ENCODE measurements at places on chromosomes 3 and 15.

DNA sequence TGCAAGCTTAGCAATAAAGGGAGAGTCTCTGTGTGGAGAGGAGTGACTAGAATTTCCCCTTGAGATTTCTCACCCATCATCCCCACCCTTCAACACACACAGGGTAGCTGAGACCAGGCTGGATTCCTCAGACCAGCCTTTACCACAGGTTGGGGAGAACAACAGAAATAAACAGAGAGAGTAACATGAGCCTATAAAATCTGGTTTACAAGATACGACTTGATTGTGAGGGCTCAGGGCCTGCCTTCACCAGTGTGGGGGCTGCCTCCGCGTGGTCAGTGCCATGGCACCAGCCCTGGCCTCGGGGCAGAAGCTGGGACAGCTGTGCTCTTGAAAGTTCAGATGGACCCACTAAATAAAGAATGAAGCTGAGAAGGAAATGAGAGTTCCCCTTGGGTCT, 14.6 kb upstream of the MAGEF1 start:
- DNase-seq: no peak

GRCh38 chr15:70526221-70526973, 237.0 kb downstream of the UACA start:
- no peak for DNase-seq

DNA sequence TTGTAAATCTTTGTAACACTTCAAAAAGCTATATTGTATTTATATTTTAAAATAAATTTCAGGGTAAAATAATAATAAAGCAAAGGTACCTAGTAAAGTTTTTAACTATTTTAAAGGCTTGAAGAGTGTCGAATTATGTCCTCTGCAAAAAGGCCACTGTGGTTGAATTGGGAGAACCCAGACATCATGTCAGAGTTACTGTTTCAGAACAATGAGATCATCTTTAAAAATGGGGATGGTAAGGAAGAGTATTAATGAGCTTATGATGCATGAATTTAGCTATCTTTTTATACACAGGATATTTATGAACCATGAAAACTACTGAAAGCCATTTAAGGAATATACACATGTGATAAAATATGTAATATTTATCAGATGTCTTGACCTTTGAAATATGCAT, 26.3 kb downstream of the KCNMB3 start:
- DNase-seq: no peak

DNA sequence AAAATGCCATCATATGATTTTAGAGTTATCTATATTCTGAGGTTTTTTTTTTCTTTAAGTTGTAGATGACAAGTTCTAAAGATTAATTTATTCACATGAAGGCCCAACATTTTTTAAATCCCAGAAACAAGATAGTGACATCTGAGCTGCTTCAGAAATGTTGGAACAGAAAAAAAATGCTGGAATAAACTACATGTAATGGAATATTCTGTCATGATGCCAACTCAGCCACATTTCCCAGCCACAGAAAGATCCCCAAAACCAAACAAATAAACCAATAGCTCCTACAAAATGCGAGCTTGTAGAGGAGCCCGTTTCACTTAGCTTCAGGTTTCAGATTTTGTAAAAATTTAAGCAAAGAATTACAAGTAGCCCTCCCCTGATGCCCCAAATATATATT, 111.0 kb upstream of the MYO5C start:
- no peak for DNase-seq

DNA sequence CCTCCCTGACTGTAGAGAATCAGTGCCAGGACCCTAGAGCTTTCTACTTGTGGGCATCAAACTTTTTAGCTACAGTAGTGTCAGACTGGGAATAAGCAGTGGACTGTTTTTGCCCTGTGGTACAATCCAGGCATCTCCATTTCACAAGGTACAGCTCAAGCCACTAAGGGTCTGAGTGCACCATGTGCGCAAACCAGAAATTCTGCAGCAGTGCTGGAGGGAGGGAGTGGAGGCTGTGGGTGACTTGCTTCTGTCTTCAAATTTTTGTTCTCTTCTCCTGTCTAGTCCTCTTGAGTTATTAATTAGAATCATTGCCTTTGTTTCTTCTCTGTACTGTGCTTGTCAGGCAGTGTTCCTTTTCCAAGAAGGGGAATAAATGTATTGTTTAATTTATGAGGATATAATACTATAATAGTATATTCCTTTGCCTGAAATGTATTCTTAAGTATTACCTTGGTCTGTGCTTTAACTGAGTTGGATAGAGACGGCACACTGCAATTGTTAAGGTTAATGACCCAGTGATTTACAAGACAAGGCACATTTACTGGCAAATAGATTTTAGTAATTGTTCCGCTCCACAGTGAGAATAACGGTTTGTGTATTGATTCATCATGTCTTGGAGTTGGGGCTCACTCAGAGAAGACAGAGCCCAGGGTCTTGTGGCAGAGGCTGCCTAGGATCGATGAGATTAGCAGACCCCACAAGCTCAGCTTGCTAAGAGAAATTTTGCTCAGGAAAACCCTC, 390.6 kb upstream of the CFAP20DC start:
- no peak for DNase-seq

DNA sequence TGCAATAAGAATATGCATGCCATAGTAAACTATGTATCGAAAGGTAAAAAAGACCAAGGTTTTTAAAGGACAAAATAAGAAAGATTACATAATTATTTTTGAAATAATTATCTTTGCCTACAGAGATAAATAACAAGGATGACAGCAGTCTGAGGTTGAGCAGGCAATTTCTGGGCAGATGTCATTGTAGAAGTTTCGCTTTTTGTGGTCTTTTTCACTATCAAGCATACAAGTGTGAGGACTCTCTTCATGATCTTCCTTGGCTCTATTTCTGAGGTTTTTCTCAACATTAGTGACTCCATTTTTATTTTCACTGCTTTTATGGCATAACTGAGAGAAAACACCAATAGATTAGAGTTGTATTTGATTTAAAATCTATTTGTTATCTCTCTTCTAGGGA, 1337.9 kb upstream of the EPHA6 start:
- no peak for DNase-seq

GRCh38 chr3:53795789-53796560, 50.2 kb downstream of the CHDH start:
- DNase-seq: no peak

- DNase-seq: no peak
Observed at GRCh38 chr3:119632216-119632615, 28.2 kb downstream of the POPDC2 start.

DNA sequence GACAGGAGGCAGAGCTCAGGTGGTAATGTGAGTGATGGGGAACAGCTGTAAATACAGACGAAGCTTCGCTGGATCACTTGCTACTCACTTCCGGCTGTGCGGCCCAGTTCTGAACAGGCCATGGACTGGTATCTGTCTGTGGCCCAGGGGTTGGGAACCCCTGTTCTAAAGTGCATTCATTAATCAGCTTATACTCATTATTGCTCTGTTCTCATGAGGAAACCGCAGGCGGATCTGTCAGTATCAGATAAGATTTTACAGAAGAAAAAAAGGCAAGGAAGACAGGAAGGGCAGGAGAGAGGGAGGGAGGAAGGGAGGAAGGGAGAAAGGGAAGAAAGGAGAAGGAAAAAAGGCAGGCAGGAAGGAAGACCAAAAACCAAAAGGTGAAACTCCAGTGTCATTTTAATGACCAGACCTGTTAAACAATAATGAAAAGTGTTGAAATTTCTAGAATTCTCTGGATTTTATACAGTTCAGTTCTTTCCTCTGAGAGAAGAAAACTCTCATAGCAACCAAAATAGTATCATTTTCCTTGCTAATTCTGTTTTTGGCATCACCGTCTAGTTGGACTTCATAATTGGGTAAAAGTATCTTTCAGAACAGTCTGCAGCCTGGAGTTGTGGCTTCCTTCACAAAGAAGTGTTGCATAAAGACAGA, 128.0 kb upstream of the PROK2 start:
- DNase-seq: no peak

- no peak for DNase-seq
Observed at GRCh38 chr15:91947683-91948608, 94.4 kb downstream of the SLCO3A1 start.

DNA sequence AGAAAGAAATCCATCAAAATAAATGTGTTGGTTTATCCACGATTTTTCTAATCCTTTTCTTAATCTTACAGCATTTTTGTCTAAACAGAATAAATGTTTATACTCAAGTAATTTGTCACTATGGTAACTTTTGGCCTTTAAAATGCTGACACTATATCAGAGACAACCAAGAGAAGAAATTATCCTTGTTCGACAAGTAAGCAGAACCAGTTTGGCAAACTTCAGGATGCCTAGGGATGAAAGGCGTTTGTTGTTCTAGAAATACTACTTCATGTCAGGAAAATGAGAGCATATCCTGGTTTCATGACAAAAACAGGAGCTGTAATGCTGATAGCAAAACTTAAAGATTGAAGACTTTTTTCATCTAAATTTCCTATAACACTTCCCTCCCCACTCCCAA, 308.0 kb upstream of the ATP11B start:
- no peak for DNase-seq

- no peak for DNase-seq
Observed at GRCh38 chr3:109316162-109316730, at the start of gene DPPA2. DPPA2 (minus strand) TSS chr3:109316517; CDS start chr3:109314542, 1,975 bp downstream.

- no peak for DNase-seq
Observed at GRCh38 chr3:107892955-107893624, 197.7 kb downstream of the CD47 start.

DNA sequence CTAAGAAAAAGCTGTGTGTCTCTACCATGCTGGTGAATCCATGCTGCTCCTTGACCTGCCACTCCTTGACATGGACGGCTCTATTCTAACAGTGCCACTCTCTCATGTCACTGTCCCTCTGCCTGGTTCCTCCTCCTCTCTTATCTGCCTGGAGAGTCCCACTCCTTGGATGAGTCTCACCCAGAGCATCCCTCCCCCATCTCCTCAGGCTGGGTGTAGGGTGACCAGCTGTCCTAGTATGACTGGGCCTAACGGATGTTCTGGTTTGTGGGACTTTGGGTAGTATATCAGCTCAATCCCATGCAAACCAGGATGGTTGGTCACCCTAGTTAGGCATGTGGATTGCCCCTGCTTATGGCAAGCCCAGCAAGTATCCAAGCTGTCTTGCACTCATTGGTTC, 54.3 kb downstream of the LIPC start:
- no peak for DNase-seq

DNA sequence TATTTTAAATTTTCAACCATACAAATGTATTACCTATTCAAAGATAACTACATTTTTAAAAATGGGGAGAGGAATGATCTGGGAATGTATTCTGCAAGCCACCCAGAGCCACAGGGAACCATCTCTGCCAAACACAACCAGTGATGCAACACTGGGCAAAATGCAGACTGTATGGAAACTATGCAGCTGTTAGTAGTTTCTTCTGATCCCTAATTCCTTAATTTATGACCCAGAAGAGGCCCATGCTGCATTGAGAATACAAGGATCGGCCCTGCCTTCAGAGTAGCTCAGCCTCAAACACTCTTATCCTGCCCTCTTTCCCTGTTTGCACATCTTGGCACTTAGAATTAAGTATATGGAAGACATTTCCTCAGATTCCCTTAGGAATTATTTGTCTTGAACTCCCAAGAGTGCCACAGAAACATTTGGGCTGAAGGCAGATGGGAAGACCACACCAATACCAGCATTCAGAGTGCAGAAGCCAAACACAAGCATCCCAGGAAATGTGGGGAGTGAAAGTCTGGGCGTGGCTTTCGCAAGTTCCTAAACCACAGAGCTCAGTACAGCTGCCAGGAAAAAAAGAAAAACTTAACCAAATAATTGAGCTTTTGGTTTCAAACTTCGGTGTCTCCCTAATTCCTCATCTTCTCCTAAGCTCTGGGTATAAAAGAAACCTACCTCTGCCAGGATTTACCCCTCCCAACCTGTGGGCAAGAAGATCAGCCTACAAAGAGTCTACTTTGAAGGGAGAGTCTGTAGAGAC, 5.3 kb downstream of the SNUPN start:
- no peak for DNase-seq

DNA sequence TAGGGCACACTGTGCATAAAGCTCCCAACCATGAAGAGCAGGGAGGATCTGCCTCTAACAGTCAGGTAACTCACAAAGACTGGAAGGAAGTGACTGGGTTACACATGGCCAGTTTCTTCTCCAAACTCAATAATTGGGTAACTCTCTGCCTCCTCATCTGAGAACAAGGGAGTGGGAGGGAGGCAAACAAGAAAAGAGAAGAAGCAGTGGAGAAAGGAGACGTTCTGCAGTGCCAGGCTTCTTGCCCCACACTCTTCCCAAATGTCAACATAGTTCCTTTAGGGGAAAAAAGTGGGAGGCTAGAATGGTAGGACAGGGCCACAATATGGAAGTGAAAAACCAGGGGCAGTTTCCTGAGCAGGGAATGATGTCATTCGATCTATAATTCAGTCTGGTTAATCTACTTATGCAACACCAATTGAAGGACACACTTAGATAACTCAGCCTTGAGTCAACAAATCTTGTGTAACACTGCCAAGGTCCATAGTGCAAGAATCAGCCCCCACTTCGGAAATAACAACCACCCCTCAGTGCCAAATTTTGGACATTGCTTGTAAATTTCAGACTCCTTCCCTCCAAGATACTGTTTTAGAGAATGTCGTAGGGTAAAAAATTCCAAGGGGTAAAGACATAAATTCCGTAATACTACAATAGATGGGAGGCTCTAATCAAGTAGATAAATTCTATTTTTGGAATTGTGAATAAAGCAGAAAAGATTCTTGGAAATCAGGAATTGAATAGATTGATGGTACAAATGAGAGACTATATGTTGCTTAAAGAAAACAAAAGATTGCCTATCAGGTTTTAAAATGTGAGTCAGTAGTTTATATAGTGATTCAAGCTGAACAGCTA, 143.0 kb downstream of the LPP start:
- no peak for DNase-seq

DNA sequence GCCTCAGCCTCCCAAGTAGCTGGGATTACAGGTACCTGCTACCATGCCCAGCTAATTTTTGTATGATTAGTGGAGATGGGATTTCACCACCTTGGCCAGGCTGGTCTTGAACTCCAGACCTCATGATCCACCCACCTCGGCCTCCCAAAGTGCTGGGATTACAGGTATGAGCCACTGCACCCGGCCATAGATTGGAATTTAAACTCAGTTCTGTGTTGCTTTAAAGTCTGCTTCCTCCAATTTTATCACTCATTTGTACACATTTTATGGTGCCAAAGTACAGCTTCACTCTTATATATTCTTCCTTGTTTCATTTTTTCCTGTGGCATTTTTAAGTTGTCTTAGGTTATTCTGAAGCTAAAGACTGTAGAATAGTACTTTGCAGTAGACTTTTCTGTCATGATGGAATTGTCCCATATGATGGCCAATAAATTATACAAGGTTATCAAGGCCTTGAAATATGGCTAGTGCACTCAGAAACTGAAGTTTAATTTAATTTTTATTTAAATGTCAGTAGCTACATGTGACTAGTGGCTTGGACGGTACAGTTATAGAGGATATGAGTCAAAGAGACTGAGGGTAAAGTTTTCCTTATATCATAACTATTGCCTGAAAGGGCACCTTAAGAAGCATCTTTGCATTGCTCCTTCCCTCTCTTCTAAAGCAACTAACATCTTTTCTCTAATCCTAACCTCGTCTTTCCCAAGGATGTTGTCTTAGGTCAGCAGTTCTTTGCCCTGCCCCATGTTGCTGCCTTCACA, 28.1 kb downstream of the ATP11B start:
- DNase-seq: no peak

DNA sequence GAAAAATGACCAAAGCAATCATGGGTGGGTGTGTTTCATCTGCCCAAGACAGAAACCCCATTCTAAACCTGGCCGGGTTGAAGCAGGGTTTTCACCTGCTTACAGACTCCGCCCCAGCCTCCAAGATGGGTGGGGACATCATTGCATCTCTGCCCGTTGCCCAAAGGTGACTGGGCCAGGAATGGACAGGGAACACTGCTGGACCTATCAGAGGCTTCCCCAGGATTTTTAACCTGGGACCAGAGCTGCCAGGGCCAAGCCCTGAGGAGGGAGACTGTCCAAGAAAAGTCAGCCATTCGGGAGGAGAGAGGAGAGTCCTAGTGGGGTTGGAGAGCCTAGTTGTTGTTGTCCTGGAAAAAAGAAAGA, 109.7 kb upstream of the ALDH1A3 start:
- DNase-seq: no peak

All from neural crest cell (in vitro differentiated cells).